Activated T-cell treated with anti-CD3 and anti-CD28 coated beads, Interleukin-2, amount 50 U/mL, for 24 hours (primary cell): ENCODE measurements at places on chromosomes 4 and X.

DNA sequence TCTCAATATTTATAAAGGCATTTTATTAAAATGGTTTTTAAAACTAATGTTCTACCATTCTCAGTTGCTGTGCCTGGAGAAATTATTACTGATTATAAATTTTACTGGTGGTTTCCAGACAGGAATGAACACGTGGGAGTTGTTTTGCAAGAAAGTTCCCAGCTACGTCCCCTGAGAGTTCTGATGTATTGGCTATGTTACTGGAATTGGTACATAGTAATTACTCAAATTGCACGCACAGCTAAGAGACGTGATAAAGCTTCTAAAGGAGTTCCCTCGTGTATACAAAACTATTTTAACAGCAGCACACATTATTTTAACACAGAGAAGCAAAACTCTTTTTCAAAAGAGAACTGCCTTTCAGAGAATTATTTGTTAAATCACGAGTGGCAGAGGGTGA lies 292.2 kb downstream of the NLGN4X start:
- no peak for DNase-seq

- no peak for DNase-seq
Measured at GRCh38 chrX:69615342-69615741, 571 bp upstream of the EDA start.

GRCh38 chr4:7226439-7226838 lies 34.1 kb downstream of the SORCS2 start:
- DNase-seq: no peak

DNA sequence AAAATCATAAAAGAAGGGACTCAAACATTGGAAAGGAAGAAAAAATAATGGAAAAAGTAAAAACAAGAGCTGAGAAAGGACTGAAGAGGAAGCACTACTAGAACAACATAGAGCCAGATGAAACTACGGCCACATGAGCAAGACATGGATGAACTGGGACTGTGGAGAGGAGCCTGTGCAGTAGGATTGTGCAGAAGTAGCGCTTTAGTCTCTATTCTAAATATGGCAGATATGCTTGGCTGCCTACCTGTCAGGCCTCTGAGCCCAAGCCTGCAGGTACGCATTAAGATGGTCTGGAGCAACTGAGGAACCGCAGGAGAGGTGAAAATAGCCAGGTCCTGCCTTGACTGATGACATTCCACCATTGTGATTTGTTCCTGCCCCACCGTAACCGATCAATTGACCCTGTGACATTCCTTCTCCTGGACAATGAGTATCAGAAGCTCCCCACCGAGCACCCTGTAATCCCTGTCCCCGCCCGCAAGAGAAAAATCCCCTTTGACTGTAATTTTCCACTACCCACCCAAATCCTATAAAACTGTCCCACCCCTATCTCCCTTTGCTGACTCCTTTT lies 154.3 kb downstream of the CAMK2D start:
- DNase-seq: no peak

GRCh38 chr4:151324124-151324751 lies 1.2 kb downstream of the SH3D19 start:
- no peak for DNase-seq

- DNase-seq: no peak
Measured at GRCh38 chr4:159256037-159256436, 153.2 kb downstream of the RAPGEF2 start.

GRCh38 chrX:86946569-86946968 lies 571.0 kb upstream of the KLHL4 start:
- DNase-seq: no peak

GRCh38 chr4:32148111-32148666 lies 1428.0 kb downstream of the PCDH7 start:
- no peak for DNase-seq

DNA sequence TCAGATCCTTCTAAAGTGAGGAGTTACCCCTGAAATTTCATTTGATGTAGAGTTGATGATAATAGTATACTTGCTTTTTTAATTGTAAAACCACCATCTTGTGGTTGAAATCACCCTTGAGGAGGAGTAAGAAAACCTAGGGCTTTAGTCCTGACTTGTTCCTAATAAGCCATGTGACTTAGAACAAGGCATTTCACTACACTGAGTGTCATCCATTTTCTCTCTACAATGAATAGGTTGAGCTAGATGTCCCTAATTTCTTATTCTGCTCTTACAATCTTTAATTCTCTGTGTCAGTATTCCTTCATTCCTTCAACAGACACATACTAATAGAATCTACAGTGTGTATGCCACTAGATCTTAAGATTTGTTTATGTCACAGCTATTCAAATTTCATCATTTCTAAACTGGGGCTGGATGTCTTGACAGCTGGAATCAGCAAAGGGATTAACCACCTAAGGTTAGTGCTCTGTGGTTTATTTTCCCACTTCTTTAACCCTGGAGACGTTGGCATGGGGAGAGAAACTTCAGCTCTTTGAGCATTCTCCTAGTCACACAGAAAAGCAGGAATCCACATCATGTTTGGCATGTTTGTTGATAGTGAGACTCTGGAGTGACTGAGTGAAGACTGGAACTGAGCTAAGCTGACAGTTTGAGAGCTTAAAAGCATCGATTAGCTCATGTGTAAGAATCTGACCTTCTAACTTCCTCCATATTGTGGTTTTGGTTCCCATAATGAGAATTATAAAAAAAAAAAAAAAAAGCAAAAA lies 246.3 kb downstream of the NDST4 start:
- DNase-seq: no peak

- no peak for DNase-seq
Measured at GRCh38 chrX:100829730-100830129, 9.5 kb downstream of the CSTF2 start.
